ENCODE measurements at places on chromosomes 11 and 22. TPM values are rescaled to one million over a fixed set of nuclear protein-coding genes. Genes with fewer than 3 reads are reported as not detected.

DNA sequence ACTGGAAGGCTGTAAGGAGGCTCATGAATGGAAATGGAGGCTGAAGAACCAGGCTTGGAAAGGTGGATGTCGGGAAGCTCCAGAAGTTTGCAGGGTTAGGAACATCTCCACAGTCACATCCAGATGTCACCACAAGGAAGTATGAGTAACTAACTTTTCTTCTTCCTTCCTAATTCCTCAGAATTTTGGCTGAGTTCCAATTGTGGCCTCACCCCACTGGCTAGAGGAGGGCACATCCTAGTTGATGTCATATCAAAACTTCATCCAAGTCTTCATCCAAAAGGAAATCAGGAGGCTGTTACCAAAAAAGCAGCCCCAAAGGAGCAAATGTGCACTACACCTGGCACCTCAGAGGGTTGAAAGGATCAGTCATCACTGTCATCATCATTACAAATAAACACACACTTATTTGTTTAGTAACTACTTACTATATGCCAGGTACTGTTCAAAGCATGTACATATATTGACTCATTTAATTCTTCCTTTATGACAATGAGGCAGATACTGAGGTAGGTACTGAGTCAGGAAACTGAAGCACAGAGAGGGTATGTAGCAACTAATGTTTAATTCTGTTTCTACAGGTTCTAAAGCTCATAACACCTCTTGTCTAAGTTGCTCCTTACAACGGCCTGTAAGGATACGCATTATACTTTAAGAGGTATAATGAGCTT lies 7.3 kb upstream of the PTPN5 start:
- no peak for DNase-seq
- peaks cover 26% of the 10 kb centered on the region for H3K27me3 ChIP-seq
- H3K4me1 ChIP-seq: no peaks in the 10 kb centered on the region
- H3K4me3 ChIP-seq: no peak overlapping the region
- no peaks in the 10 kb centered on the region for H3K36me3 ChIP-seq

- no peaks in the 10 kb centered on the region for H3K36me3 ChIP-seq
- H3K27me3 ChIP-seq: no peaks in the 10 kb centered on the region
- no peak overlapping the region for H3K4me3 ChIP-seq
- no peak for DNase-seq
Measured at GRCh38 chr11:106172386-106172991, 95.0 kb downstream of the AASDHPPT start.

MUC6 gene
- total RNA-seq: not detected

CBLIF gene
- total RNA-seq: not detected

GRCh38 chr11:113778111-113778910 lies 1.3 kb upstream of the CLDN25 start:
- H3K27me3 ChIP-seq: peaks cover 20% of the 10 kb centered on the region
- H3K4me3 ChIP-seq: no peak overlapping the region
- no peak overlapping the region for H3K27ac ChIP-seq
- peaks cover 3% of the 10 kb centered on the region for H3K36me3 ChIP-seq
- peaks cover 5% of the 10 kb centered on the region for H3K4me1 ChIP-seq

DNA sequence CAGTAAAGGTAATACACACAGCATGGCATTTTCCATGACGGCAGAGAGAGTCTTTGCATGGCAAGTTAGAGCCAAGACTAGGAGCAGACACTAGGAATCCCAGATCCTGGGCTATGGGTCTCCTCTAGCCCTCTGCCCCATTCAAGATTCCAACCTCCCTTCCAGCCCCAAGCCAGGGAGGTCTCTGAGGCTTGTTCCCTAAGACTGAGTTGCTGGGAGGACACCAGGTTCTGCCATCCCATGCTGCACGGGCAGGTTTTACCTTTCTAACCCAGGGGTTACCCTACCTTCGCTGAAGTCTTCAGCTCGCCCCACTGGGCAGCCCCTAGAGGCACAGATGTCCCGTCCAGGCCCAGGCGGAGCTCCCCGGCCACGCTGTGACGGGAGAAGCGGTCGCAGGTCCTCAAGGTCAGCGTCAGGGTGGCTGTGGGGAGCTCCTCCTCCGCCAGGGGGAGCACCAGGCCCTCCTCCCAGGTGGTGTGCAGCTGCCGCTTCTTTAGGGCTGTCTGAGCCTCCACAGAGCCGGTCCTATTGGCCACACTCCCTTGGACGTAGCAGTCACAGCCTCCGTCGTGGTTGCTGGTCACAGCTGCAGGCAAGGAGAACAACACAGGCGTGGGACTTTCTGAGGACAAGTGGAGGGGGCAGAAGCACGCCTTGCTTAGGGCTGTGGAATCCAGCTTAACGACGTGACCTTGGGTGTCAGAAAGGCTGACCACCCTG lies 33.8 kb downstream of the SYT13 start:
- H3K27ac ChIP-seq: no peak overlapping the region
- H3K4me3 ChIP-seq: no peak overlapping the region
- no peaks in the 10 kb centered on the region for H3K4me1 ChIP-seq
- peaks cover 2% of the 10 kb centered on the region for H3K27me3 ChIP-seq

DNA sequence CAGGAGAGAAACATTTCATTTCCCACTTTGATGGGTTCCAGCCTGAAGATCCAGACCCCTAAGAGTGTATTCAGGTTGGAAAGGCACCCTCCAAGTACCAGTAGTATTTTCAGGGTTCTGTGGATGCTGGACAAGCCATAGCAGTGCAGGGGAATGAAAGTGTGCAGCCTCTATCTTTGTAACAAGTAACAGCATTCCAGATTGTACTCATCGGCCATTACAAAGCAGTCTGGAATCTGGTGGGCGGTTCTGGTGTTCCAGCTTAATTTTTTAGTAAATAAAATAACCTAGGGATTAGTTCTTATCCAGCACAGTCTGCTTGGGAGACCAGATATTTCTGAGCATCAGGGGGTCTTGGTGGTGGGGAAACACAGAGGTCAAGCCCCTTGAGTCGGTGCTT lies 22.6 kb downstream of the APLNR start:
- DNase-seq: no peak
- no peaks in the 10 kb centered on the region for H3K36me3 ChIP-seq
- H3K4me1 ChIP-seq: no peaks in the 10 kb centered on the region

GRCh38 chr11:64259533-64260067 lies 8.3 kb downstream of the PLCB3 start:
- no peak for DNase-seq
- peak overlapping the region; percentile 8 for H3K27ac ChIP-seq
- H3K27me3 ChIP-seq: no peaks in the 10 kb centered on the region
- peaks cover 15% of the 10 kb centered on the region for H3K36me3 ChIP-seq

MRGPRX3 gene
- not detected for total RNA-seq

- H3K4me1 ChIP-seq: no peaks in the 10 kb centered on the region
- H3K36me3 ChIP-seq: no peaks in the 10 kb centered on the region
- H3K27me3 ChIP-seq: peaks cover 8% of the 10 kb centered on the region
- no peak overlapping the region for H3K4me3 ChIP-seq
Measured at GRCh38 chr11:76721755-76722677, 51.5 kb upstream of the LRRC32 start.

DNA sequence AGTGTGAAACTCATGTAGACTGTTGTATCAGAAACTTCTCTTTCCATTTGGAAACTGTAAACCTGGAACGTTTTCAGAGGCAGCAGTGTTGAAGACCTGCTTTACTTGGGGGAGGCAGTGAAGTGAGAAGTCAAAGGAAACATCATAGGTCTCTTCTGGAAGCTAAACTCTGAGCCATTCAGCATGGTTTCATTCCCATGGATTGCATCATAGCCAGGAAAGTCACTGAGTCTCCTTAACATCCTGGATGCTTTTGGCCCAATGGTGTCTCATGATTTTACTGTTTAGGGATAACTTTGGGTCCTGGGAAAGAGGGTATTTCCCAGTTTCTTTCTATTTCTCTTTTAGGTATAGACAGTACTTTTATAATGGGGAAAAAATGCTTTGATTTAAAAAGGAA lies 153.2 kb upstream of the E2F8 start:
- no peaks in the 10 kb centered on the region for H3K36me3 ChIP-seq
- peaks cover 7% of the 10 kb centered on the region for H3K4me1 ChIP-seq
- H3K27me3 ChIP-seq: peaks cover 3% of the 10 kb centered on the region
- H3K4me3 ChIP-seq: no peak overlapping the region

- H3K4me3 ChIP-seq: no peak overlapping the region
- no peak overlapping the region for H3K27ac ChIP-seq
- H3K36me3 ChIP-seq: no peaks in the 10 kb centered on the region
- H3K4me1 ChIP-seq: no peaks in the 10 kb centered on the region
- no peak for DNase-seq
Measured at GRCh38 chr11:22795914-22796313, 33.7 kb downstream of the SVIP start.

GRCh38 chr22:11598492-11599440 lies 3929.2 kb upstream of the OR11H1 start:
- no peaks in the 10 kb centered on the region for H3K4me1 ChIP-seq
- H3K36me3 ChIP-seq: peaks cover 2% of the 10 kb centered on the region
- H3K27ac ChIP-seq: no peak overlapping the region
- DNase-seq: no peak
- H3K27me3 ChIP-seq: no peaks in the 10 kb centered on the region

GRCh38 chr22:21816787-21817496 lies 50.5 kb downstream of the MAPK1 start:
- peaks cover 47% of the 10 kb centered on the region for H3K4me1 ChIP-seq
- peak overlapping the region; percentile 96 for H3K27ac ChIP-seq
- peak overlapping the region; percentile 65 for H3K4me3 ChIP-seq
- peaks cover 13% of the 10 kb centered on the region for H3K36me3 ChIP-seq

- no peaks in the 10 kb centered on the region for H3K27me3 ChIP-seq
- DNase-seq: no peak
Measured at GRCh38 chr11:132051704-132052103, 681.3 kb downstream of the NTM start.

Measured in activated T-helper 1 cell treated with anti-CD3 and anti-CD28 coated beads, Interleukin-12 subunit alpha, Interleukin-12 subunit beta, Interleukin-2, Interleukin-4 antibody, amounts not matched to agents 30 ng/mL and 10 ng/mL and 1 ng/mL, durations not matched to agents 14 hours and 24 hours and 36 hours (primary cell).